ENCODE measurements at places on chromosomes 1 and 21. TPM values are rescaled to one million over a fixed set of nuclear protein-coding genes. Genes with fewer than 3 reads are reported as not detected.

Gene PRR9
- total RNA-seq: not detected

- no peak for DNase-seq
These were observed 6.2 kb downstream of the ZNF326 start for GRCh38 chr1:90000934-90001676.

DNA sequence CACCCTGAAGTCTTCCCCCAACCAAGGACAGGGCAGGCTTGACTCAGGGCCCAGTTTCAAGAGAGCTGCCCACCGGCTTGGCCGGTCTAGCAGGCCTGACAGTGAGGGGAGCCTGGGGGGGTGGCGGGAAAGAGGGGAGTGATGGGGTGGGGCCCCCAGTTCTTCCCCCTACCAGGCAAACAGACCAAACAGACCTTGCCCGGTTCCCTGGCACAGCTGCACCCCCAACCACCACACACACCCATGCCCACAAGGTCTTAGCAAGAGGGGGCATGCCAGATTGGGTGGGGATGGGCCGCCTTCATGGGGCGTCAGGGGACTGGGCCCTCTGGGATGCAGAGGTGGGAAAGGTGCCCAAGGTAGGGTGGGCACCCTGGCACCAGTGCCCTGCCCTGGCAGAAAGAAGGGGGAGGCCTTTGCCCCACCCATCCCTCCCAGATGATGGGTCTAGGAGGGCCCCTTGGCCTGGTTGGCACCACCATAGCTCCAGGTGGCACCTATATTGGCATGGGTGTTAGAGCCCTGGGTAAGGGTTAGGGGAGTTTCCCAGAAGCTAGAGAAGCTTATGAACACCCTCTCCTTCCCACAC, 8.9 kb downstream of the ZBTB7B start:
- DNase-seq: no peak

DNA sequence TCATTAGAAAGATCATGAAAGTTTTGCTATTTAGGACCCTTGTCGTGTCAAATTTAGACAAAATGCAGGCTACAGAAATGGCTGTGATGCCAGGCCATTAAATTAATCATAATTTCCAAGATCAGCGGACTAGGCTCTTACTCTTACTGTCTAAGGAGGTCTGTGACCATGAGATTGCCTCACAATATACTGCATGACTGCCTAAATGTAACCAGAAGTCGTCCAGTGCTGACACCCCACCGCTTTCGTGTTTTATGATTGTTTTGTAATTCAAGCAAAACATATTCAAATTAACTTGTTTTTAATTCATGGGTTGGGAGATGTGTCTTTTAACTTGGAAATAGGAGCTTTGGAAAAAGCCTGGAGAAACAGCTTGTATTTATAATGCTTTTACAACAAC, 947.5 kb downstream of the BRINP3 start:
- DNase-seq: no peak

GRCh38 chr1:244388961-244389360, 62.7 kb downstream of the ADSS2 start:
- DNase-seq: no peak

DNA sequence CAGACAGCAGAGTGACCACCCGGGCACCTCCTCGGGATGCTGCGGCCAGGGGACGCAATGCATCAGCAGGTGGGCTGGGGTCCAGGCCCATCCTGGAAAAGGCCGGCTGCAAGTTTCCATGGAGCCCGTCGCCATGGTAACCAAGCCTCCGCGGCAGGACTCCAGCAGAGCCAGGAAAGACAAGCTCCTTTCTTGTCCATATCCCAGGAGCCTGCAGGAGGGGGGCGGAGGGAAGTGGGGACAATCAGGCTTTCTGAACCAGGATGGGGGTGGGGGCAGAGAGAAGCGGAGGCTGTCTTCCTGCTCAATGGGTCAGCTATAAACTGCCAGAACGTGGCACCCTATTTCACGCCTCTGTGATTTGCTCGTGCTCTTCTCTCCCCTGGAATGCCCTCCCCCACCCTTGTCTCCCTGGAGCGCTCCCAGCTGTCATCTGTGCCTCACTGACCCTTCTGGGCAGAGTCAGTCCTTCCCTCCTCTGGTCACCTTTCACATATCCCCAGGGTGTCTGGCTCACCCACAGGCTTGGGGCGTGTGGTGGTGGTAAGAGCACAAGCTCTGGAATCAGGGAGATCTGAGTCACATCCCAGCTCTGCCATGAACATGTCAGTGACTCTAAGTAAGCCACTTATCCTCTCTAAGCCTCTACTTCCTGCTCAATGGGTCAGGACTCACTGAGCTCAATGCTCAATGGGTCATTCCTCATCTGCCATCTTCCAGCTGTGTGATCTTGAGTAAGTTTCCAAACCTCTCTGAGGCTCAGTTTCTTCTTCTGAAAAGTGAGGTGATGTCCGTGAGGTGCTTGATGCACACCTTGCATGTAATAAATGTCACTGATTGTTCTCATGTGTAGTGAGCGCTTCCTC, 58.9 kb upstream of the LAPTM5 start:
- peak; percentile 89 for DNase-seq

- DNase-seq: no peak
These were observed 68.7 kb downstream of the GALNT2 start for GRCh38 chr1:230135726-230136125.

GRCh38 chr21:43369124-43369523, 57.8 kb downstream of the SIK1 start:
- no peak for DNase-seq

Gene HRNR
- total RNA-seq: not detected

- peak; percentile 12 for DNase-seq
These were observed 13.9 kb upstream of the BCAR3 start for GRCh38 chr1:93695411-93696005.

All from posterior vena cava (tissue), 2 donors.